ENCODE measurements at places on chromosomes 3 and 15.

DNA sequence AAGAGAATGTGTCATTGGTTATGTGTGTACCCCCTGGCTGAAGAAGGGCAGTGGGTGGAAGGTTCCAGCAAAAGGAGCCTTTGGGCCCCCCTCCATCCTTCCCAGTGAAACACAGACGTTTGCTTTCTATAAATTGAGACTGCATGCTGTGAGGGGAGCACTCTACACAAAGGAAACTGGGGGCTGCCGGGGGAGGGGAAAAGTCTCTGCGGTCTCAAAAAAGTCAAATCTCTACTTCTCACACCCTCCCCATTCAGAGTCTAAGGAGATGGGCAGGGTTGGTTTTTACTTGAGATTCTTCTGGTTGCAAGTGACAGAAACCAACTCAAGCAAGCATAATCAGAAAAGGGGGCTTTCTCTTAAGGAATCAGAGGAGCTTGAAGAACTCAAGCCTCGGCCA, 50.1 kb upstream of the TLE3 start:
- DNase-seq = no peak

DNA sequence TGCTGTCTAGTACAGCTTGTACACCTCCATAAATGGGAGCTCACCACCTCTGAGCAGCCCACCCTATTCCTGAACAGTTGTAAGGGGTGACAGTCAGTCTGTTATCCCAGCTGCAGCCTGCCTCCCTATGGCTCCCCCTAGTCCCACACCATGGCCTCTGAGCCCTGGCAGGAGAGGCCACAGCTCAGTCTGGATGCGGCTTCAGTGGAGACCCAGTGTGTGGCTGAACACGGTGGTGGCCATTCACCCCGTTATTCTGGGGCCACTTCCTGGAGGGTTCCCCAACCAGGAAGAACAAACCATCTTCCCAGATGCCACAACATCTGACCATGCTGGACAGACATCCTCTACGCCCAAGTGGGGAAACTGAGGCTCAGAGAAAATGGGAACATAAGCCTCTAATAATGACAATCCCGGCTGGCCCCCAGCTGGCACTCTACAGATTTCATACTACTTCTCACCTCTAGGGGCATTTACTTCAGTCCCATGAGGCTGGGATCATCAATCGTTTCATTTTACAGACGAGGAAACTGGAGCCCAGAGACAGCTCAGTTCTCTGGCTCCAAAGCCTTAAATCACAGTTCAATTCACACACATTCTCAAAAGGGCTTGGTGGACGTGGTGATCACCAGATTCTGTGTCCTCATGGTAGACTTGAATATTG, 9.2 kb upstream of the GRIP2 start:
- DNase-seq = peak; percentile 11

- no peak for DNase-seq
Measured at GRCh38 chr3:29745232-29745870, 464.5 kb downstream of the RBMS3 start.

DNA sequence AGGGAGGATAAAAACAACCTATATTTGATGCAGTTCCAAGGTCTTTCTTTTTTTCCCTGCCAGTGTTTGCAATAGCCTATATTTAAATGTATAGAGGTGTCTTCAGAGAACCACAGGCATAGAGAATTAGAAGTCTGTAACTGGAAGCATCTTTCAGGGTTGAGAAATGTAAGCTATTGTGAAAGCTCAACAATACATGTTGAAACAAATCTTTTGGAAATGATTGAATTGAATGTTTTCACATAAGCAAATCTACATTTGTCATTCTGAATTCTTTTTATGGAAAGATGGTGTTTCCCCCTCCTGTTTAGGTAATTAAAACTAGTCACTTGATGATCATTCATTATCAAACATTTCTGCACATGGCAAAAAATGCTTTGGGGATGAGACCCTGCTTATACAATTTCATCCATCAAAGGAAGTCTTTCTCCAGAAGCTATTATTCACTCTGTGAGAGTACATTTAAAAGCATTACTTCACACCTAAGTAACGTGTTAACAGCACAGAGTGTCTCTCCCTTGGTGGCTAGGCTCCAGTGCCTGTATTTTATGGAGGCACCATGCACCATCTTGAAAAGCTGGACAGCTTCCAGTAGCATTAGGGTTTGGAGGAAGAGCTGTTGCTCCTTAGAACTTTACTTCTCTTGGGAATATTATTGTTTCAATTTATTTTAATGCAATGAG, 406.2 kb downstream of the LSAMP start:
- no peak for DNase-seq

- DNase-seq = peak; percentile 28
Measured at GRCh38 chr3:78919021-78919755, 848.6 kb downstream of the ROBO1 start.

DNA sequence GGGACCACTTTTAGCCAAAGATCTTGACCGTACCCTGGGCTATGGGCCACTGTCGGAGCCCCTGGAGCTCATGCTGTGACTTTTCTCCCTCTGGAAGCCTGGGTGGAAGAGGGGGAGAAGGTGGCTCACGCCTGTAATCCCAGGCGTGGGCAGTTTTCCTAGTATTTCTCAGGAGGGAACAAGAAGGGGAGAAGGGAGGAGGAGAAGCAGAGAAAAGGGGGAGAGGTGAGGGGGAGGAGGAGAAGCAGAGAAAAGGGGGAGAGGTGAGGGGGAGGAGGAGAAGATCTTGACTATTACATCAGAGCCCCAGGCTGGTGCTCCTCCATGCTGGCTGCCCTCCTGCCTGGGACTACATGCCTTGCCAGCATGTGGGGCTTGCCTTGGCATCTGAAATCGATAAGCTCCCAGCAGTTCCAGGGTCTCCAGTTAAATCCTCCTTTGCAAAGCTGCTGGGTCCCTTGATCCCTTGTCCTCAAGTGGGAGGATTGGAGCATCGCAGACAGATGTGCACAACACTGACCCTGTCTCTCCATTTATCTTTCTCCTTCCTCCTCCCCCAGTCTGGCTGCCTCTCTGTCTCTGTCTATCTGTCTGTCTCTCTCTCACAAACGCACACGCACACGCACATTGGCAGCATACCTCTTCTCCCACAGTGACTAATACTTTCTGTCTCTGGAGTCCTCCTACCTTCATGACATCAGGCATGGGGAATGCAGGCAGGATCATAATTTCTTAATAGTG, 41.6 kb downstream of the MRAS start:
- DNase-seq = peak; percentile 98

- DNase-seq = peak; percentile 79
Measured at GRCh38 chr3:151146071-151146730, 56.8 kb downstream of the GPR171 start.
